ENCODE measurements at places on chromosomes 7 and 10. TPM values are rescaled to one million over a fixed set of nuclear protein-coding genes. Genes with fewer than 3 reads are reported as not detected.
A peak's percentile ranks its signal among the peaks of the same experiment; 100 is the strongest.

CNNM1 gene
- 0.61 TPM for total RNA-seq

- no peak for ATAC-seq
These were observed 70.0 kb downstream of the VOPP1 start for GRCh38 chr7:55502124-55502857.

DNA sequence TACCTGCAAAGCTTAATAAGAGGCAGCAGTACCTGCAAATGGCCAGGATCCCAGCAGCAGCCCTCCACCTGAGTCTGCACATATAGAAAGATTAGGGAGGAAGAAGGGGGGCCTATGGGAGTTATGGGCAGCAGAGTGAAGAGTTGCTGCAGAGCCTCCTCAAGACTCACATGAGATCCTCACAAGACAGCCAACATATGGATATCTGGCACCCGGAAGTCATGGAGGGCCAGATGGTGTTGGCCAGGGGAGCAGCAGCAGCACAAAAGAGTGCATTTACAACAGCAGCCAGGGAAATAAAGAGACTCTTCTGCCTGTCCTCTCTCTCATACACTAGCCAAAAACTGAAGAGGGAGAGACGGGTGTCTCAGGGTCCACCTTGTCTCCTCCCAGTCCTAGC is 4.0 kb upstream of the TAS2R40 start:
- no peak for ATAC-seq

DNA sequence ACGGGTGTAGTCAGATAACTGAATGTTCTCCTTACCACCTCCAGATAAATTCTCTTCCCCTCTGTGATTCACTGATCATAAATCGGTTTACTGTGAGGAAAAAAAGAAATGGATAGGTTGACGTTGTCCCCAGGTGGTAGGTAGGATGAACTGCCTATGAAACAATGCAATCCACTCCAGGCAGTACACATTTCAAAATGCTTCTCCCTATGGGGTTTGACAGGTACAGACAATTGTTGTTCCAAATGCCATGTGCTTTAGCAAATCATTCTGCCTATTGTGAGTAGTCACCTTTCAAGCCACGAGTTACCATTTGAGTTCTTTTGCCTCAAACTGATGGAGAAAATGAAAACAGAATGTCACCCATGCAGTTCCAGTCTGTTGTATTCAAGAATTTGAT is 21.8 kb downstream of the VIM start:
- peak; percentile 37 for ATAC-seq

DNA sequence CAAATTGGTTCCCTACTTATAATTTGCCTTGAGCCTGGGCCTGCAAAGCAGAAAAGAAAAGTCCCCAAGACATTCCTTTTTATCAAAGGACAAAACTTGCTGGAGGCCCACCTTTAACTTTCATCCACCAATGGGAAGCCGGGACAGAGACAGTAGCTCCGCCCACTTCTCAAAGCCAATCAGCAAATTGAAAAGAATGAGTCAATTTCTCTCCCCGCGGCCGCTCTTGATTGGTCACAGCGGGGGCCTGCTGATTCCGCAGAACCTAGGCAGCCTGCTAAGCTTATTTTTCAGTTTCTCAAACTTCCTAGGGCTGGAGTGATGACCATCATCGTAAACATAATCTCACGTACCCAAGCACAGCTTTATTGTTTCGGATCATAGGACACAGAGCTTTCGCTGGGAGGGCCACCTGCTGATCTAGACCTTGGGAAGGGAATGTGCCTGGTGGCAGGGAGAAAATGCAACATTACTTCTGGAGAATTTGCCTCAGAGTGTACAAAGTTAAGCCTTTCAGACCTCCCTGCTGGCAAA is at the start of gene SLC13A4:
SLC13A4 (minus strand) TSS at position 51 of the 534 bp plus-strand sequence. CDS start 690 bp downstream, outside the sequence.
- ATAC-seq, result no peak

TAS2R40 gene
- total RNA-seq, result not detected

ZC3HAV1L gene
- total RNA-seq, result 32.4 TPM

GRCh38 chr10:30111340-30112022 is 52.1 kb upstream of the JCAD start:
- no peak for ATAC-seq

DNA sequence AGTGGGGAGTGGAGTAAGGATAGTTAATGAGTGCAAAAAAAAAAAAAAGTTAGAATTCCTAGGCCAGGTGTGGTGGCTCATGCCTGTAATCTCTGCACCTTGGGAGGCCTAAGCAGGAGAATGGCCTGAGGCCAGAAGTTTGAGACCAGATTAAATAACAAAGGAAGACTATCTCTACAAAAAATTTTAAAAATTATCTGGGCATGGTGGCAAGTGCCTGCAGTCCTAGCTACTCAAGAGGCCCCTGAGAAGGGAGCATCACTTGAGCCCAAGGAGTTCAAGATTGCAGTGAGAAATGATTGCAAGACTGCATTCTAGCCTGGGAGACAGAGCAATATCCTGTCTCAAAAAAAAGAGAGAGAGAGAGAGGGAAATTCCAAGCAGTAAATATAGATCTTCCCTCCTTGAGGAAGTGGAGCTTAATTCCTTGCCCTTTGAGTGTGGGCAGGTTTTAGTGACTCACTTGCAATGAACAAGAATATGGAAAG is 19.5 kb upstream of the CSTF2T start:
- no peak for ATAC-seq

CCDC172 gene
- total RNA-seq, result not detected

DNA sequence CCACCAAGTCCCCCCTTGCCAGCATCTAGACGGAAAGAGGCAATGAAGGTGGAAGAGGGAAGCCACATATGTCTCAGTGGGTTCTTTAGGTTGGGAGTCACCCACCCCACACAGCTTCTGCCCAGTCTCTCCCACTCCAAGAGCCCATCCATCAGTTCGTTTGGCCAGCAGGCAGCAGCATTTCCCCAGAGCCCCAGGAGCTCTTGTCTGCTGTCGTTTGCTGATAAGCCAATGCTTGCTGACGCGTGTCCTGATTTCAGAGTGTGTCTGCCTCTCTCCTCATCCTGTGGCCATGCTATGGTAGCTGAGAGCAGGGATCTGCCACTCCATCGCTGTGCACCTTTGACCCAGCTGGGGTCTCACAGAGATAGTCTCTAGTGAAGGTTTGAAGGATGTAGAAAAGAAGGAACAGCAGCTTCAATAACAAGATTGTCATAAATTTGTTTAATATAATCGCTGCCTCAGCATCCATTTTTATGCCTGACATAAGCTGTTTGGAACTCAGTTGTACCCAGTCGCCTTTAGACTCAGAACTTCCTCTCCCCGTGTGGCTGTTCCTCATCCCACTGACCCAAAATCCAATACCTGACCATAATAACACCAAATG is 39.4 kb upstream of the GDF10 start:
- no peak for ATAC-seq

PRLHR gene
- not detected for total RNA-seq

DIP2C gene
- total RNA-seq, result 1.1 TPM

- ATAC-seq, result no peak
These were observed 86.5 kb downstream of the FOXL3 start for GRCh38 chr7:376306-377079.

GRCh38 chr10:19347621-19348020 is 299.0 kb downstream of the MALRD1 start:
- no peak for ATAC-seq

LIPJ gene
- total RNA-seq, result not detected

- ATAC-seq, result no peak
These were observed 457.6 kb downstream of the PLXNA4 start for GRCh38 chr7:132118641-132119040.

DNA sequence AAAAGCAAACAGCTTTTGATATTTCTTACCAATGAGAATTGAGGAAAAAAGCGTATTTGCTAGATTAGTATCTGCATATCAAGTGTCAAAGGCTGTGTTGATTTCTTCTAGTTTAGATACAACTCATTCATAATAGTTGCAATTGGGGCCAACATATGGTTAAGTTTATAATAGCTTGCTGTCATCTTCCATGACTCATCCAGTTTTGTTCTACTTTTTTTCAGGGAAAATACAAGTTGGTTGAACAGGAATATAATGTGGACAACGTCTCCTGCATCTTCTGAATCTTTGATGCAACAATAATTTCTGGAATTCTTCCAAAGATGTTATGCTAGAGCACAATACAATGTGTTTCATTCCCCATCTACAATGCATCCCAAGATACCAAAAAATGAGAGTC is 182.0 kb downstream of the THSD7A start:
- no peak for ATAC-seq

TUBAL3 gene
- total RNA-seq, result not detected

GRCh38 chr10:3740157-3740871 is 44.7 kb downstream of the KLF6 start:
- ATAC-seq, result peak; percentile 87

KCP gene
- 0.09 TPM for total RNA-seq

DNA sequence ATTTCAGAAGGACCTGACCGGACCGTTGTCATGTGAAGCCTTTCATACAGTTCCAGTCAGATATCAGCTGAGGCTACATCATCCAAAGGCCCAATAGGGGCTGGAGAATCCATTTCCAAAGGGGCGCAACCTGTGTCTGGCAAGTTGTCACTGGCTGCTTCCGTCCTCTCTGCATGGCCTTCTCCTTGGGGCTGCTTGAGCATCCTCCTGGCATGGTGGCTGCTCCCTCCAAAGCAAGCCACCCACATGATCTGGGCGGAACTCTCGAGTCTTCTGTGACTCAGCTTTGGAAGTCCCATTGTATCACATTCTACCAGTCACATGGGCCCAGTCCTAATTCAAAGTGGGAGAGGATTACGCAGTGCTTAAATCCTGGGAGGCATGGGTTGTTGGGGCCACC is 207.0 kb upstream of the SHH start:
- ATAC-seq, result no peak

WIPF3 gene
- not detected for total RNA-seq

CYP17A1 gene
- not detected for total RNA-seq

GRCh38 chr10:17353568-17354300 is 100.7 kb downstream of the ST8SIA6 start:
- no peak for ATAC-seq

PDE1C gene
- total RNA-seq, result not detected

EGFR gene
- not detected for total RNA-seq

DNA sequence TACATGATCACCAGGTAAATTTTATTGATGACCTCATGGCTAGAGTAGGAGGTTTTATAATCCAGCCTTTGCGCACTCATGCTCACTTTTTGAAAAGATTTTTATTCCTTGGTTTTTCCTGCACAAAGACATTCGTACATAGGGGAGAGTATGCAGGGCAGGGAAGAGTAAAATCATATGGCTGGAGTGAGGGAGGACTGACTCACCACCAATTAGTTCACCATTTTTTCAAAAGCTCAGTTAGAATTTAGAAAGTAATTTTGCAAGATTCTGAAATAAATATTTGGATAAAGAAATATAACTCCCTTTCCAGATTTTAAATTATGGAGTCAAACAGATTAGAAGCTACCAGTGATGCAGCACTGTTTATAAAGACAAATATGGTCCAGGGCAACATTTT is 111.9 kb downstream of the SEMA3D start:
- no peak for ATAC-seq

DNA sequence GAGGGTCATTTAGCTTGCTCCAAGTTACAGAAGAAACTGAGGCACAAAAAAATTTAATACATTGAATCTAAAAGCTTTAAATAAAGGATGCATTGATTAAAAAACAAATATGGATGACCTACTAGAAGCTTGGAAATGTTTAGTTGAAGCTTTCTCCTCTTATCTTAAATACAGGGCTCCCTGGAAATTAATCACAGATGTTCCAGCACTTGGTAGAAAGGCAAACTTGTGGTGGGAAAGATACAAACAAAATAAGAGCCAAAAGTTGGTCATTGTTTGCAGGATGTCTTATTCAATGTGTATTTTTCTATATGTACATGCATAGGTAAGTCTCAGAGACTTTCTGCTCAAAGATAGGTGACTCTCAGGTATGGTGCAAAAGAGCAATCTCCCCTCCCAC is 40.7 kb upstream of the LYZL1 start:
- no peak for ATAC-seq

LRRC61 gene
- total RNA-seq, result 32.7 TPM

- no peak for ATAC-seq
These were observed 34.2 kb upstream of the FAM180A start for GRCh38 chr7:135782801-135783200.

DNA sequence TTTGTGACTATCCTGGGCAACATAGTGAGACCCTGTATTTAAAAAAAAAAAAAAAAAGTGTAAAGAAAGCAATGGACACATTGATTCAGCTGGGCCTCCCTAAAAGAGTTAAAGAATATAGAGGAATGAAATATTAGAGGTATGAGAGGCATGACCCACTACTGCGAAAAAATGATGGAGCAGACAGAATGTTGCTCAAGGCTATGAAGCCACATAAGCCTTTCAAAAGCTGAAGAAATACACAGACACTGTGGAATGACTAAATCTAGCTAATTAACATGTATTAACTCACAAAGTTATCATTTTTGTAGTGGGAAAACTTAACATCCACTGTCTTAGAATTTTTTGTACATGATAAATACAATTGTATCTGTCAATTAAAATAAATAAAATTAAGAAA is 107.3 kb downstream of the HGF start:
- ATAC-seq, result no peak

DNA sequence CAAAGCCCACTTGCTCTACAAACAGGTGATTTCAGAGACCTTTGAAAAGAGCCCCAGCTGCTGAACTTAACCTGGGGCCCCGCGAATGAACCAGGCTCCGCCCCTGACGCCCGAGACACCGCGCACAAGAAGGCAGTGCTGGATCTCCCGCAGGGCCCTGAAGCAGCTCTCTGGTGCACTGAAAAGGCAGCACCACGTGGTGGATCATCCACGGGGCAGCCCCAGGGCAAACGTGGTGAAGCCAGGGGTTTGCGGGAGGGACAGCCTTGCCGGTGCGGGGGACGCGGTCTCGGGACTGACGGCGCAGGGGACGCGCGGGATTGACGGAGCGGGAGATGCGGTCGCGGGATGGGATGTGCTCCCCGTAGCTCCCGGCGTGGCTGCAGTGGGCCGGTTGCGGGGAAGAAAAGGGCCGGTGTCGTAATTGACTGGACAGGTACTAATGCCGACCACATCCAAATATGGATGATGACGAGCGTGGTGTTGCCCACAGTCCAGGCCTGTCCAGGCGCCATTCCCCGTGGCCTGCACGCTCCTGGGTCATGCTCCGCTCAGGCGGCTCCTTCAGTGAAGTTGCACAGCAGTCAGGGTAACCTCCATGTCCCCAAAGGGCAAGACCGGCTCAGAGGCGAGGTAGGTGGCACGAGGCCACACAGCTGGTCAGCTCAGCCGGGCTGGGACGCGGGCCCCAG is 421.1 kb downstream of the DNAJB6 start:
- no peak for ATAC-seq

GRCh38 chr7:151088019-151088855 is 2.0 kb downstream of the AGAP3 start:
- no peak for ATAC-seq

- no peak for ATAC-seq
These were observed 55.3 kb downstream of the REEP3 start for GRCh38 chr10:63576501-63576900.

DNA sequence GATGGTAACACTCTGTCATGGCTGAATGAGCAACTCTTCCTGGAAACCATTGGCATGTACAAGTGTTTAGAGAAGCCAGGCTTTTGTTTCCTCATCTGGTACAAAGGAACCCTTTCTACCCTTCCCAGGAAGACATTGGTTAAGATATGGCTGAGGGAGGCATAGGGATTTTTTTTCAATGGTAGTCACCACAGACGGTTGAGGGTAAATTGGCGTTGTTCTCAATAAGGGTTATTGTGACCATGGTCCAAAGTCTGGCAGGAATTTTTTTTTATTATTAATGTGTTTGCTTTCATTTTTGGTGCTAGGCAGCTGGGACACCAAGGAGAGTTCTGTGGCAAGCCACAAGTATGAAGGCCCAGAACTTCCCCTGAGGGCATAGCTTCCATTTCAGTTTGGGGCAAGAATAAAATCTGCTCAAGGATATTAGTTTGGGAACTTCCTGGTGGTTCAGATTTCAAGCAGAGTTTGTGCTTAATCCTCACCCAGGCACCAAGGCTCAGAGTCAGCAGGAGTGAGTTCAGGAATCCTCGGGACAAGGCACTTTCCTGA is at the start of gene PLEKHS1:
PLEKHS1 (plus strand) TSS at position 502 of the 552 bp plus-strand sequence. CDS start 3,596 bp downstream, outside the sequence.
- ATAC-seq, result no peak

ANK3 gene
- 56.2 TPM for total RNA-seq

SMKR1 gene
- total RNA-seq, result 1.9 TPM

Measured in activated T-helper 17 cell treated with anti-CD3 and anti-CD28 coated beads, Interleukin-2, amount 50 U/mL, for 72 hours (primary cell).